ENCODE measurements at places on chromosomes 3 and 15.

DNA sequence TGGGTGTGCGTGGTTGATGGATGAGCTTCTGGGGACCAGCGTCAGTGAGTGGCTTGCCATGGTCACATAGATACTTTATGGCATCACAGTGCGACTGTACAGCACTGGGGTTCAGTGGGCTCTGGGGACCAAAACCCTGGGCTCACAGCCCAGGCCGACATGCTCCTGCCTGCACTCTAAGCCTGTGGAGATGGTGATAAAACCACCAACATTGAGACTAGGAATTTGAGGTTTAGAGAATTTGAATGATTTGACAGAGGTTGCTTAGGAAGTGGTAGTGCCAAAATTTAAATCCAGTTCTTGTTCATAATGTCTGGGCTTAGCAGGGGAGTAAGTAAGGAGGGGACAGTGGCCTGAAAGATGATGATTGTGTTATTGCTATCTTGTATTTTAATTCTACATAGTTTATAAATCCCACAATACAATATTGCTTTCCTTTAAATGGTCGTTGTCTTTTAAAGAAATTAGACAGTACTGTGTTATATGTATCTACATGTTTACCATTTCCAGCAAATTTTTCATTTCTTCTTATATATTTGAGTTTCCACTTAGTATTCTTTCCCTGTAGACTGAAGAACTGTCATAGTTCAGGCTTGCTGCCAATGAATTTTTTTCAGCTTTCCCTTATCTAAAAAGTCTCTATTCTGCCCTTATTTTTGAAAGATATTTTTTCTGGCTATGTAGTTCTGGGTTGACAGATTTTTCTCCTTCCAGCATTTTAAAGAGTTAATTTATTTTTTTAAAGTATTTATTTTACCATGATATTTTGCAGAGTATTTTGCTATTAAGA lies 235.4 kb upstream of the RGMA start:
- DNase-seq: no peak

DNA sequence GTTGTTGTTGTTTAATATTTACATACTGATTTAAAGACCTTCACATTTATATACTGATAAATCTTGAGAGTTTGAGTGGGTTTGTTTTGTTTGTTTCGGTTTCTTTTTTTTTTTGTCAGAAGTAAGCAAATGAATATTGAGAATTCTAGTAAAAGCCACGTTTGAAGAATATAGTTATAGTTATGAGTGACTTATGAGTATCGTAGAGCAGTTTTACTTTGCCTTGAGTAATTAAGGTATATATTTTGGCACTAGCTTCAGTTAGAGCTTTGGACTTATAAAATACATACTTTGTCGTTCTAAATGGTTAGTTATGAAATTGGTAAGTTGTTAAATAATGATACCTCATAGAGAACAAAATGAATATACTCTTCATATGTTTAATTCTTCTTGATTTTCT lies 27.8 kb downstream of the ATP1B3 start:
- DNase-seq: no peak

DNA sequence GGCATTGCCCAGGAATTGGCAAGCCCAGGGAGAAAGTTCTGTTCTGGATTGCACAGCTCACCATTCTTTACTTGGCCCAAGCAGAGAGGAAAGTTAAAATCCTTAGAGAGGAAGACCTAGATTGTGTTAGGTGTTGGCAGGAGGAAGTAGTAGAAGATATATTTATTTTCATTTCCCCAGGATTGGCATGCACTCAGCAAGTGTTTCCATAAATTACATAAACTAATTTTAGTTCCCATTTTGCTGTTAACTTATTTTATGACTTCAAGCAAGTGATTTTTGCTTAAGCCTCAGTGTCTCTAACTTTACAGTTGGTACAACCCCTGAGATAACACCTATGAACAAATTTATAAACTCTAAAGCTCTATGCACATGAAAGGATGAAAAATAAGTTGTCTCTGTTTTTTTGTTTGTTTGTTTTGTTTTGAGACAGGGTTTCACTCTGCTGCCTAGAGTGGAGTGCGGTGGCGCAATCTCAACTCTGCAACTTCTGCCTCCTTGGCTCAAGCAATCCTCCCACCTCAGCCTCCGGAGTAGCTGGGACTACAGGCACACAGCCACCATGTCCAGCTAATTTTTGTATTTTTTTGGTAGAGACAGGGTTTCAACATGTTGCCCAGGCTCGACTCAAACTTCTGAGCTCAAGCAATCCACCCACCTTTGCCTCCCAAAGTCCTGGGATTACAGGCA lies 31.2 kb upstream of the TOP2B start:
- no peak for DNase-seq

DNA sequence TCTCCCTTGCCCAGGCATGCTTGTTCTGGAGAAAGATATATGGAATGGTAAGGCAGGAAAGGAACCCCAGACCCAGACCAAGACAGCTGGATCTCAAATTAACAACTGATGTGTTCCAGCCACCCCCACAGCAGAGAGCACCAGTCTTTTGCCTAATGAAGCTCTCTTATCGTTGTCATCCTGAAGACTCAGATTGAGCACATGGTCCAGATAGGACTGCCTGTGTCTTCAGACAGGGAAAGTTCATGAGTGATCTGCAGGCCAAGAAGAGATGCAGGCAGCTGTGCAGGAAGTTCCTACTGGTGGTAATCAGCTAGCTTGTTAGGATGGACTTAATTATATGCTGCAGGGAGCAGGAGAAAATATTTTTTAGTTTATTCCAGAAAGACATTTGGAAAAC lies 53.3 kb downstream of the PPP2R3A start:
- no peak for DNase-seq

DNA sequence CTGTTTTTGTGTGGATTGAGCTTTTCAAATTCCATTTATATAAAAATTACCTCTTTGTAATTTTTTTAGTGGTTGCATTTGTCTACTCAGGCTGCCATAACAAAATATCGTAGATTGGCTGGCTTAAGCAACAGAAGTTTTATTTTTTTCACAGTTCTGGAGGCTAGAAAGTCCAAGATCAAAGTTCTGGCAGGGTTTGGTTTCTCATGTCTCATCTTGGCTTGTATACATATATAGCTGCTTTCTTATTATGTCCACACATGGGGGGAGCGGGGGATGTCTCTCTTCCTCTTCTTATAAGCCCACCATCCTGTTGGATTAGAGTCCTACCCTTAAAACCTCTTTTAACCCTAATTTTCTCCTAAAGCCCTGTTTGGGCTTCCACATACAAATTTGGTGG lies 28.5 kb downstream of the MGA start:
- DNase-seq: no peak

DNA sequence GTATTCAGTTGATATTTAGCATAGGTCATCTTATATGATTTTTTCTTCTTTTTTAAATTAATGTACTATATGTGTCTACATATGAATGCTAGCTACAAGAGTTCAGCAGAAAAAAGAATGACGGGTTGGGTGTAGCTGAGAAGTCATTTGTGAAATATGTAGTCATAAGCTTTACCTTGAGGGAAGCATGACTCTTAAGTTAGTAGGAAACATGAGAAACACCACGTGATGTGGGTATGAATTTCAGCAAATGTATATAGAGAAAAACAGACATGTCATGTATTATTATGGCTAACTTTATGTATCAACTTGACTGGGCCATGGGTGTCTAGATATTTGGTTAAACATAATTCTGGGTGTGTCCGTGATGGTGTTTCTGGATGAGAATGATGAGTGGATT lies 125.0 kb downstream of the RAP2B start:
- DNase-seq: no peak

- no peak for DNase-seq
Observed at GRCh38 chr3:3071136-3071535, 39.0 kb downstream of the IL5RA start.

DNA sequence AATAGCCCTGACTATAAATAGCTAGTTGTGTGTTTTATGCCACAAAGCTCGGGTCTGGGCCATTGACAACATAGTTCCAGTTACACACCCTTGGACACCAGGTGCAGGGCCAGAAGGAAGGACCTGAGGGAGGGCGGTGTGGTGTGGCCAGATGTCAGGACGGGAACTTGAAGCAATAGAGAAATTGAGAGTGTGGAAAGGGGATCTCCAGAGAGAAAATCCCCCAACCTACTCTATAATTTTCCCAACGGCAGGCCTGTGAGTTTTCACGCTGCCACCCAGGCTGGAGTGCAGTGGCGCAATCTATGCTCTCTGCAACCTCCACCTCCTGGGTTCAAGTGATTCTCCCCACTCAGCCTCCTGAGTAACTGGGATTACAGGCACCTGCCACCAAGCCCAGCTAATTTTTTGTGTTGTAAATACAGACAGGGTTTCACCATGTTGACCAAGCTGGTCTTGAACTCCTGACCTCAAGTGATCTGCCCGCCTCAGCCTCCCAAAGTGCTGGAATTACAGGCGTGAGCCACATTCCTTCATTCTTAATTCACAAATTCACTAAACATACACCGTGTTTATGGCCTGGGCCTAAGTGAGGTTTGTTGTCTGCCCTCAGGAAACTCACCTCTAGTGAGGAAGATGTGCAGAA lies 70.8 kb upstream of the KLF13 start:
- no peak for DNase-seq

DNA sequence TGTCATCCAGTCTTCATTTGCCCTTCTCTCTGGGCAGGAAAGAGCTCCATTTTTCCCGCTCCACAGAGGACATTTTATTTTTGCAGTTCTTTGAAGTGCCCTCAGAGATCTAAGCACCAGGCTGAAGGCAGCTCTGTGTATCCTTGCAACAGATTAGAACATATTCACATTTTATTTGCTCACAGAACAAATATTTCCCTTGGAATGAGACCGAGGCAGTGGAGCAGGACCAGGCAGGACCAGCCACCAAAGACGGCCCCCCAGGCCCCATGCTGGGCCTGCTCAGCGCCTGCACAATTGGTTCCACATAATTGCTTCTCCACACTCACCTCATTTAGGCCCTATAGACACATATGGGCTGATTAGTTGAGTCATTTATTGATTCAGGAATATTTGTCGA lies 15.7 kb upstream of the ETV5 start:
- DNase-seq: no peak

DNA sequence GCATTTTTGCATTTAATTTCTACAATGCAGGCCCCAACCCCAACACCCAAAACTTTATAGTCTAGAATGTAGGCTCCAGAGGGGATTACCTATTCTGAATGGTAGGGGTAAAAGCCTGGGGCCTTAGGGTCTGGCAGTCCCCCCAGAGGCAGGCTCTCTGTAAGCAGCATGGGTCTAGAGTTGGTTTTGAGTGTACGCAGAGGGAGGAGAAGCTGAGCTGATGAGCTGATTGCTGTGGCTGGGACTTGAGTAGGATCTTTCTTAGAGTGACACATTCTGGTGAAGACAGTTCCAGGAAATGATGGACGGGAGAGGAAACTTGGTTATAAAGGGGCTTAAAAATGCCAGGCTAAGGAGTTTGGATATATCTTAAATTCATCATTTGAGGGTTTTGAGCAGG lies 2.1 kb downstream of the LPP start:
- no peak for DNase-seq

- DNase-seq: no peak
Observed at GRCh38 chr3:120156699-120157098, 62.5 kb upstream of the GSK3B start.

DNA sequence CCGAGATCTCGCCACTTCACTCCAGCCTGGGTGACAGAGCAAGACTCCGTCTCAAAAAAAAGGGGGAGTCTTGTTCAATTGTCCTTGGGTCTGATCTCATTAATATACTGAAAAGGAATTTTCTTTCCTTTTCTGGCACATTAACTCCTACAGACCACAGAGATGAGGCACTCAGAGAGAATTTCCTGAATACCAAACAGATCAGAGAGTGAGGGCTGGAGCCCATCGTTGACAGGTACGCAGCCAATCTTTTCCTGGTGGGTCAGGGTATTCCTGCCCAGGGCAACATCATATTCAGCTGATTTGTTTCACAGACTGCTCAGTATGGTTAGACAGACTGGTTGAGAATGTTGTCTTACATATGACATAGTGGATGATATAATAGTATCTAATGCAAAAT lies 82.8 kb upstream of the TNFSF10 start:
- DNase-seq: no peak

DNA sequence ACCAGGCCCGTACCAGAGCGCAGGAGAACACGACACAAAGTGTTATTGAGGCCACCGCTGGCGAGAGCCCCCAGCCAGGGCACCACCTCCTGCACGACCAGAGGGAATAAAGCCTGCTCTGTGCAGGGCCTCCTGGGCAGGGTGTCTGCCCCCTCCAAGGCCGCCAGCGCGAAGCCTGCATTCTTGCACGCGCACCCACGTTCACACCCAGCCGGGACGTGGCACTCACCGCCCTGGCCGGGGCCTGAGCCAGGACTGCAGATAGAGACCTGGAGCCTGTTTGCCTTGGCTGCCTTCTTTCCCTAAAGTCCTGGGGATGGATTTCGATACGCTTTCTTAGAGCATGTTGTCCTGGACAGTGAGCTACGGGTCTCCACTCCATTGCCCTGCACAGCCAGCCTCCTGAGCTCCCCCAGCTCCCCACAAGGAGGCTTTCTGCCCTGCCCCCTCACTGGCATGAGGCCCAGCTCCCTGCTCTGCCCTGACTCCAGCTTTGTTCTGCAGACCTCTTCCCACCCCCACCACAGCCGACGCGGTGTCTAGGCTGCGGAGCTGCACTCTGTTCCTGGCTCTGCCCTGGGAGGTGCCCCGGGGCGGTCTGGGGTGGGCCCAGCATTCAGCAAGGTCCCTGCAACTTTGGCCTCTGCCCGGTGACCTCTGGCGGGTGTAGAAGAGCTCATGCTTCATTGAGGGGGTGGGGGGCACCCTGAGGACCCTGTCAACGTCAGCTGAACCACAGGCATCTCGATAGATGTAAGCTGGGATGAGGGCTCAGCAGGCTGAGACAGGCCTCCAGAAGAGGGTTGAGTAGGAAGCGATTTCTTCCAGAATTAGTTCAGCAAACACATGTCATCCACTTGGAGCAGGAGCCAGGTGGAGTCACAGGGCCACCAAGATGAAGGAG lies 145.0 kb downstream of the LRRK1 start:
- no peak for DNase-seq

DNA sequence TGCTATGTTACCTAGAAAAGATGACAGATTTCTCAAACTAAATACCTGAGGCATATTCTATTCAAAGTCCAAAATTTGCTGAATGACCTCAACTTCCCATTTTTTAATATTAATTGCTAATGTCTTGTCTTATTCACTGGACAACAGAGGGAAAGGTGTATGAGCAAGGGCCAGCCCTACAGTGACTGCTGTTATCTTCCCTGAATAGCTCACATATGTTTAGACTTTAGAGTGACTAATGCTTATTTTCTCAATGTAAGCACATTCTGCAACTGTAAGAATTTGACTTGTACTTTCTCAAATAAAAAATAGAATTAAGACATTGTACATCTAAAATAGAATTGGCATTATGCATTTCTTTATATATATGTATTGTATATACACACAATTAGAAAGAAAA lies 26.5 kb upstream of the AADACL2 start:
- DNase-seq: no peak

DNA sequence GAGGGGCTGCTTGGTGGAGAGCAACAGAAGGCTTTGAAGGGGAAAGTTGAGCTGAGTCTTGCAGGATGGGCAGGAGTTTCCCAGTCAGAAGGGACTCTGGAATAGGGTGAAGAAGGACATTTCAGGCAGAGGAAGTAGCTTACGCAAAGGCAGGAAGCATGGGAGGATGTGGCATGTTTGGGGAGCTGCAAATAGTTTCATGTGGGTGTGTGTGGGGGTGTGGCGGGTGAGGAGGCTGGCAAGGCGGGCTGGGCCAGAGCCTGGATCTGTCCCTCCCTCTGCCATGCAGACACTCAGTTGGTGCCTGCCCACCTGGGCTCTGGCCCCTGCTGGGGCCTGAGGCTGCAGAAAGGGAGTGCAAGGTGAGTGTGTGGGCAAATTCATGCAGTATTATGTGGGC lies 10.4 kb downstream of the TEX264 start:
- DNase-seq: no peak

All from right lobe of liver (tissue), 6 donors.